ENCODE measurements at places on chromosomes 3 and 15.

- no peak for DNase-seq
These were observed 126.3 kb upstream of the ABI3BP start for GRCh38 chr3:101119535-101119934.

- no peak for DNase-seq
These were observed 18.4 kb downstream of the CA12 start for GRCh38 chr15:63363292-63363691.

DNA sequence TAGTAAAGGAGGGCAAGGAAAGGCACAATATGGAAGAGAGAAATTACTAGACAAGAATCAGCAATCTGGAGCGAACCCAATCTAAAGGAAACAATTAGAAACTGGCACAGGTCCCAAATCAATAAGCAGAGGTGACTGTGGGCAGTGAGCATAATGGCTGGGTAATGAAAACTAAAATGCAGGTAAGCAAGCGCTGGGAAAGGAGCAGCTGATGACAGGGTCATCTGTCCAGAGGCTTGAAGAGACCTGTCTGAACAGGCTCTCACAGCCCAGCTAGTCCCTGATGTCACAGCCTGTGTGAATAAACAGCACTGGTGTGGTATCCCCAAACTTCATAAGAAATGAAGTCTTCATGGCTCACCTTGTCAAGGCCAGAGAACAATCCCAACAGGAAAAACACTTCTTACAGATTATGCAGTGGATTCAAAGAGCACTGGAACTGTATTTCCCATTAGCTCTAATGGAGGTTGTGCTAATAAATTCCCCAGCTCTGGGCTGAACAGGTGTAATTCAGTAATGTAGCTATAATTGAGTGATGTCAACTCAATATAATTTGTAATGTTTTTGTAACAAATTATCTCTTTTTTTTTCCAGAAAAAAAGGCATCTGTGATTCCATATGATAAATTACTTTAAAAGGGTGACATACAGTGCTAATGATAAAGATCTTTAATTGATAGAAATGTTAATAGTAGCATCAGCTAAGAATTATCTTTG lies 197.3 kb downstream of the FHIT start:
- DNase-seq: no peak

DNA sequence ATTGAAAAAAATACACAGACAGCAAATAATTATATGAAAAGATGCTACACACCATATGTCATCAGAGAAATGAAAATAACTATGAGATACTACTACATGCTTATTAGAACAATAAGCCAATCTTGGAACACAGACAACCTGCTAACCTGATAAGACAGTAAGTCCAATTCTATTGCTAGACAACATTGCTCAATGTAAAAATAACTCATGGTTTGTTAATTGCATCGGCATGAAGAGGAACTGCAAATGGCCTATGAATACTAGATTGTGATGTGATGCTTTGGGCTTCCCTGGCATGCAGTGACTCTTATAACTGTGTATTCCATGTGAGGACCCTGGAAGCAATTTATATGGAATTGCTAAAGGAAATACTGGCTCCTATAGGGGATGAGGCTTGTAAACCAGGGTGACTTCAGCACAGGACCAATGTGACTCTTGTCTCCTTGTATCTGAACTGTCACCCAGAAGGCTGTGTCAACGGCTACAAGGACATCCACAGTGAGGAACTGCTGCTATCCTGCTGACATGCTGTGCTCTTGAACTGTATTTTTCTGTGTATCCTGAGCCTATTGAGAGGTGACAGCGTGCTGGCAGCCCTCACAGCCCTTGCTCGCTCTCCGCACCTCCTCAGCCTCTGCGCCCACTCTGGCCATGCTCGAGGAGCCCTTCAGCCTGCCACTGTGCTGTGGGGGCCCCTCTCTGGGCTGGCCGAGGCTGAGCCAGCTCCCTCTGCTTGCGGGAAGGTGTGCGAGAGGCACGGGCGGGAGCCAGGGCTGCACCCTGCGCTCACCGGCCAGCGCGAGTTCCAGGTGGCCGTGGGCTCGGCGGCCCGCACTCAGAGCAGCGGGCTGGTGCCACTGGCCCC lies 385.7 kb downstream of the CNTN4 start:
- DNase-seq: peak; percentile 66

DNA sequence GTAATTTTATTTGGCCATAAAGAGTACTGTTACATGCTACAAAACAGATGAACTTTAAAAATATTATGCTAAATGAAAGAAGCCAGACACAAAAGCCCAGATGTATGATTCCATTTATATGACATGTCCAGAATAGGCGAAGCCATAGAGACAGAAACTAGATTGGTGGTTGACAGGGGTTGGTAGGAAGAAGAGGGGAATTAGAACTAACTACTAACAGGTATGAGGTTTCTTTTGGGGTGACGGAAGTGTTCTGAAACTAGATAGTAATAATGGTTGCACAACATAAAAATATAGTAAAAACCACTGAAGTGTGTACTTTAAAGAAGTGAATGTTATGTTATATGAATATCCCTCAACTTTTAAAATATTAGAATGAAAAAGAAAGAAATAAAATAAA lies 66.1 kb downstream of the GBE1 start:
- DNase-seq: no peak

GRCh38 chr3:62229908-62230307 lies 143.4 kb downstream of the FEZF2 start:
- DNase-seq: no peak

GRCh38 chr3:14330508-14330907 lies 71.9 kb upstream of the SLC6A6 start:
- DNase-seq: no peak

GRCh38 chr15:64348455-64348854 lies 7.5 kb downstream of the CSNK1G1 start:
- no peak for DNase-seq

- no peak for DNase-seq
These were observed 203.9 kb downstream of the NEK10 start for GRCh38 chr3:27165321-27165721.

DNA sequence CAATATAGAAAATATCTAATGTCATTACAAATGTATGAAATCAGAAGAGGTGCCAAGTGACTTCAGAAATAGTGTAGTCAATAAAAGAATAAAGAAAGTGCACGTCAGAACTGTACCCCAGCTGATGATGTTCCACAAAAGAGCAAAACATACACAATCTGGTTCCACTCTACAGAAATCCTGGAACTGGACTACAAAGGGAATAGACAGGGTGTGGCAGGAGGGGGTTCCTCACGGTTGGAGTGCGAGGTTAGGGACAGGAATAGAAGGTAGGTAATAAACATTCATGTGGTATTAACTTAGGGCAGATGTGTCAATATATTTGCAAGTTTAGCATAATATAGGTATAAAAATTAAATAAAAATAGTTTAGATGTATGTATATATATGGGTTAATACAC lies 103.3 kb upstream of the GOLGA6L6 start:
- no peak for DNase-seq

- DNase-seq: no peak
These were observed 63.0 kb downstream of the SLTM start for GRCh38 chr15:58870451-58870850.

GRCh38 chr3:72223116-72223515 lies 438.2 kb upstream of the PROK2 start:
- DNase-seq: no peak

- DNase-seq: no peak
These were observed 4.6 kb upstream of the UQCRC1 start for GRCh38 chr3:48614044-48614443.

GRCh38 chr3:197428117-197428801 lies 127.5 kb downstream of the BDH1 start:
- DNase-seq: no peak

DNA sequence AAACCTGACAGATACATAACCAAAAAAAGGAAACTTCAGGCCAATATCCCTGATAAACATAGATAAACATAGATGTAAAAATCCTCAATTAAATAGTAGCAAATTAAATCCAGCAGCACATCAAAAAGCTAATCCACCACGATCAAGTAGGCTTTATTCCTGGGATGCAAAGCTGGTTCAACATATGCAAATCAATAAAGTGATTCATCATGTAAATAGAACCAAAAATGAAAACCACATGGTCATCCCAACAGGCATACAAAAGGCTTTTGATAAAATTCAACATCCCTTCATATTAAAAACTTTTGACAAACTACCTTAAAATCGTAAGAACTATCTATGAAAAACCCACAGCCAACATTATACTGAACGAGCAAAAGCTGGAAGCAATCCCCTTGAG lies 882.2 kb downstream of the NTRK3 start:
- no peak for DNase-seq

GRCh38 chr15:66364944-66365528 lies 8.6 kb upstream of the TIPIN start:
- no peak for DNase-seq

DNA sequence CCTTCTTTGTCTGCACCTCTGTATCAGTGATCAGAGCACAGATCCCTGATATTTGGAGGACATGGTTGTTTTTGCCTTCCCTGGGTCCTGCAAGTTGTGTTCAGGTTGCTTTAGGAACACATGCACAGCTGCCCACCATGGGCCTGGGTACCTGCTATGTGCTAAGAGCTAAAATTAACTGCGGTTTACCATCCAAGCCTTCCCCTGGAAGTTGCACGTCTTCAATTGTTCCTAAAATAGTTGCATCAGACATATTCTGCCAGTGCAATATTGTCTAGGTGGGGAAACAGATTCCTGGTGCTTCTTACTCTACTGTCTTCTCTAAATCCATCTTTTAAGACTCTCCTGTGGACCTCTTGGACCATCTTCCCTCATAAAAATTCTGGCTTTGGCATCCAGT lies 80.9 kb downstream of the PDE8A start:
- no peak for DNase-seq

DNA sequence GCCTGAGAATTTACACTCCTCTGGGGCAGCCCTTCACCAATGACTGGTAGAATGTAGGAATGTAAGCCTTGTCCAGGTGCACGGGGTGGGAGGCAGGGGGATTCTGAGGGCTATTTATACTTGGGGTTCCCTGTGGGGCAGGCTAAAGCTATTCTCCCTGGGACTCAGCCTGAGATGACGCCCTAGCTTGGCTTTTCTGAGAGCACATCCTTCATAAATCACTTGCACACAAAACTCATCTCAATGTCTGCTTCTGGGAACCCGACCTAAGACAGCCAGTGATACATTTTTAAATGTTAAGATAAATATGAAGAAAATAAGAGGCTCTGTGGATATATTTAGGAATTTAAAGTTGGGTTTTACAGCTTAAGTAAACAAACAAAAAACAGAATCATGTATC lies 16.6 kb downstream of the TMEM158 start:
- DNase-seq: no peak

DNA sequence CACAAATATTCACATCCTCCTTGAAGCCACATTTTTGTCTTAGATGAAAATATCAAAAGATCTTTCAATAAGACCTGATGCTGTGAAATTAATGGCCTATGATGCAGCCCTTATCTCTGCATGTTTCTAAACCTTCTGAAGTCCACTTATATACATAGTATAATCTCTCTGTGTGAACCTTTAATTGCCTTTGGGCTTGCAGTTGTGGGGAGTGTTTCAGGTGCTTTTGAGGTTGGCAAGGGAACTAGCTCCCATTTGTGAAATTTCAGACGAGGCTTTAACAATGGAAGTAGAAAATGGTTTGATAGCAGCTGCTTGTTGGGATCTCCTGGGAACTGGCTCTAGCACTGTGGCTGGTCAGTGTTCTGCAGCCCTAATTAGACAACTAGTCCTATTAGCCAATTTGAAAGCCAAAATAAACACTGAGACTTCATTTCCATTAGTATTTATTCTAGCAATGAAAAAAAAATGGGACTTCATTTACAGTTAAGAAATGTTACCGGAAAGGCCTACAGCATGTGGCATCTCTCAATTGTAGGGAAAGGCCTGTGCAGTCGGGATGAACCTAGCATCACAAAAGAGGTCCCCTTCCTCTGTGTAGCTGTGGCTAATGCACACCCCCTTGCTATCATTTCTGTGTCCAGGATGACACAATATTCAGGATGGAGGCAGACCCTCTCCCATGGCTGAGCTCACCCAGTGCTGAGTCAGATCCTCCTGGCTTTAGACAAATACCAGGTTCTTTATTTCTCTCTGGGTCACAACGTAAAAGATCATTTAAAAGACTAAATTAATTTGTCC lies 140.7 kb upstream of the TRIM42 start:
- DNase-seq: no peak

- no peak for DNase-seq
These were observed 83.8 kb upstream of the SUCLG2 start for GRCh38 chr3:67737906-67738865.

GRCh38 chr15:88769161-88769971 lies 33.9 kb upstream of the ACAN start:
- no peak for DNase-seq

- DNase-seq: no peak
These were observed 182.2 kb downstream of the MEGF11 start for GRCh38 chr15:66071160-66071920.

- DNase-seq: no peak
These were observed 54.8 kb upstream of the LARS2 start for GRCh38 chr3:45333549-45333948.

- no peak for DNase-seq
These were observed 3.0 kb downstream of the ARHGAP31 start for GRCh38 chr3:119297169-119297568.

GRCh38 chr3:32203854-32204253 lies 34.6 kb upstream of the CMTM8 start:
- no peak for DNase-seq

GRCh38 chr3:15316998-15317435 lies 15.4 kb downstream of the SH3BP5 start:
- DNase-seq: no peak

- DNase-seq: no peak
These were observed 19.2 kb downstream of the FOXP1 start for GRCh38 chr3:71564361-71564760.
